ENCODE measurements at places on chromosomes 3 and 15.

- no peak for DNase-seq
Observed at GRCh38 chr15:100350434-100351226, 8.9 kb upstream of the ADAMTS17 start.

GRCh38 chr3:21942328-21942727 lies 191.3 kb upstream of the ZNF385D start:
- no peak for DNase-seq

GRCh38 chr3:98744283-98744682 lies 18.9 kb upstream of the ST3GAL6 start:
- no peak for DNase-seq

GRCh38 chr3:7876741-7877297 lies 624.8 kb upstream of the LMCD1 start:
- no peak for DNase-seq

DNA sequence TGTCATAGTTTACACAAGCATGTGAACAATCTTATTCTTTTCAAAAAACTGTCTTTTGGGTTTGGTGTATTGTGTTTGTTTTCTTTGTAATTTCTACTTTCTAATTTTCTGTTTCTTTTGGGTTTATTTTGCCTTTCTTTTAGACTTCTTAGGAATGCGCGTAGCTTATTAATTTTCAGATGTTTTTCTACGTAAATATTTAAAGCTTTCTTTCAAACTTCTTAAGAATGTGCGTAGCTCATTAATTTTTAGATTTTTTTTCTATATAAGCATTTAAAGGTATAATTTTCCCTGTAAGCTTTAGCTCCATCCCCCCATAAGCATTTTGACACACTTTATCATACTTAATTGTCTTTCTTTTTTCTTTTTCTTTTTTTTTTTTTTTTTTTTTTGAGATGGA lies 55.2 kb downstream of the RAD54L2 start:
- DNase-seq = no peak

DNA sequence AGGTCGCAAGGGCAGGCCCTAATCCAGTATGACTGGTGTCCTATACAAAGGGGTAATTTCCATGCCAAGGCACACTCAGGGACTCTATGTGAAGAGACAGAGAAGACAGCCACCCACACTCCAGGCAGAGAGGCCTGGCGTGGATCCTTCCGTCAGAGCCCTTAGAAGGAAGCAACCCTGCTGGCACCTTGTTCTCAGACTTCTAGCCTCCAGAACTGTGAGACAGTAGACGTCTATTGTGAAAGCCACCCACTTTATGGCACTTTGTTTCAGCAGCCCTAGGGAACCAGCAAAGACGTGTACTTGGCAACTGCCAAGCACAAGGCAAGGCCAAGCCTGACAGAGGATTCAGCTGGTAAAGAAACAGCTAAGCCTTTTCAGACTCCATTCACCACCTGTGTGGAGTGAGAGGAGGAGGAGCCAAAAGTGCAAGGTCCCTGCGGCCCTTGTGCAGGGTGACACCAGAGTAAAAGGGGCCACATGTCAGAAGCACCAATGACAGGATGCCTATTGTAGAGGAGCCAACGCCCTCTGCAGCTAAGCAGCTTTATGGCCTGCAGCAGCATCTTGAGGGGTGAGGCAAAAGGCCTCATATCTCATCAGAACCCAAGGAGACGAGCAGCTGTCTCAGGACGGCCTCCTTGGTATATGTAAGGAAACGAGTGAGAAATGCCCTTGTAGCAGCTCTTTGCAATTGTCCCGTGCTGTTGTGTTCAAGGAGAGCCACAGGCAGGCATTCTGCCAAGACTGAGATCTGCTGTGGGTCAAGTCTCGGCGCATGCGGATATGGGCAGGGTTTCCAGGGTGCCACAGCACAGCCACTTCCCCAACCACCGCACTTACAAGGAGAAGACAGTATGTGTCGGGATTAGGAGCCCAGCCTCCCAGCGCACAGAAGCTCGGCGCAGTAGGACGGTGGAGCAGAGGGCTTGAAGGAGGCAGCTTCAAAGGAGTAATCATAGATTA lies 121.5 kb upstream of the LIPC start:
- no peak for DNase-seq

DNA sequence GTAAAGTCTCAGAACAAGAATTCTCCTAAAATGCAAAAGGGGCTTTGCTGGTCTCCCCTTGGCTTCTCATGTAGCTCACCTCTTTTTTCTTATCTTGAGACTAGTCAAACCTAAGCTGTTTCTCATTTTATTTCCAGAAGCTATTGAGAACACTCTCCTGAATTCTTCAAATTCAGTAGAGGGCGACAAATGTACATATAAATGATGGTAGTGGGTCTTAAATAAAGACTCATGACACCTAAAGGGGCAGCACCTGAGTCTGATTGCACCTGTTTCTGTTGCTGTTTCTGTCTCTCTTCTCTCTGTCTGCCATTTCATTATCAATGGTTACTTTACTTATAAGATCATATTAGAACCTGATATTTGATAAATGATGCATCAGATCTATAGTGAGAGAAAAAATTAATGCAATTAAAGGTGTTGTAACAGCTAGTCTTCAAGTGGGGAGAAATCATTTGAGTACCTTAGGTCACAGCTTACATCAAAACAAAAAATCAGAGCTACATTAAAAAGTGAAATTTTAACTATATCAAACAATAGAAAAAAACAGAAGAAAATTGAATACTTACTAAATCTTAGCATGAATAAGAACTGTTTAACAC lies 7.0 kb downstream of the ADIPOQ start:
- peak; percentile 35 for DNase-seq

DNA sequence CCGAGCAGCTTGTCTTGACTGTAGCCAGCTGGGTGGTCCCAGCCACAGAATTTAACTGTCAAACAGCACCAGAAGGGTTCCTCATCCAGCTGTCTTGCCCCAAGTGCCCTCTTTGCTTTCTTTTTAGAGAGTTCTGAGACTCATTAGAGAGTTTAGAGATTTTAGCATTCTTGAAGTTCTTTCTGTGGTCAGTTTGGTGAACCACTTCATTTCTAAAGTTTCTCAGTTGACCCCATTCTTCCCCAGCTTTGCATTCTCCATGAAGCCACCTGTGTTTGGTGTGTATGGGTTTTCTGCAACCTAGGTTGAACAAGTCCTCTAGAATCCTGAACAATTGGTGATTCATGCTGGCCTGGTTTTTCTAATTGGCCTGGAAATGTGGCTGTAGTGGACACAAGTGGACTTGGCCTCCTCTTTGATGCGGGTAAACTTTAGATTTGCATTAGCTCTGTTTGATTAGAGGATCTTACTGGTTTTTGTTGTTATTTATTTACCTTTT lies 33.7 kb downstream of the FLNB start:
- DNase-seq = peak; percentile 48

- DNase-seq = no peak
Observed at GRCh38 chr3:132550579-132551305, 46.3 kb upstream of the ACKR4 start.

DNA sequence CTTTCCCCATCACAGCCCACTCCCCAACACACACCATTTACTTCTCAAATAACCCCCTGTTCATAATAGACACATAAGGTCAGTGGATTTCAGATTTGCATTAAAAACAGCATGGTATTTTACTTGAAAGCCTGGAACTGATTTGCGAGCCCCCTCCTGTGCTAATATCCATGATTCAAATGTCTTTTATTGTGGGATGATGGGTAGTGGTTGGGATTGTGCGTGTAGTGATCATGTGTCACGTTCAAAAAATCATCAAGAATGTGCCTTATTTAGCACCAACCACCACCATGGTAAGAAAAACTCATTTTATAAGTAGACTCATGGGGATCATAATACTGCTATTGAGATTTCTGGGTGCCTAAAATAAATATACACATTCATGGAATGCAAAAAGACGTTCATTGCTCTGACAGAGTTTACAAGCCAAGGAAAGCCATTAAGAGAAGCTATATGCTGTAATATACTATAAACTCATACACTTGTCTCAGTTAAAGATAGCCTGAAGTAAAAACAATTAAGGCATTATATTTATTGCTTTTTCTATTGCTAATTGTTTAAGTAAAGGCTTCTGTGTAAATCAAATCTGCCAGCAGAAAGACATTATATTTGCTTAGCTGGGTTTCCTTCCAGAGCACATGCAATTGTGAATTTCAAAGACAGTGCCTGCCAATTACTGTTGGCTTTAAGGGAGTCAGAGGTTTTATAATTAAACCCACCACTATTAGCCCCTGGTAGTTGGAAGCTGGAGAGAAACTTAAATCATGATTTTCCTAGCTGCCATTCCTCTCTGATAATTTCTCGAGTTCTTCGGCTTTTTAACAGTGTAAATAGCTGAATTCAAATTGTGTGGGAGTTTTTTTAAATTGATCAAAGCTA lies 4.0 kb downstream of the TRAT1 start:
- DNase-seq = no peak

DNA sequence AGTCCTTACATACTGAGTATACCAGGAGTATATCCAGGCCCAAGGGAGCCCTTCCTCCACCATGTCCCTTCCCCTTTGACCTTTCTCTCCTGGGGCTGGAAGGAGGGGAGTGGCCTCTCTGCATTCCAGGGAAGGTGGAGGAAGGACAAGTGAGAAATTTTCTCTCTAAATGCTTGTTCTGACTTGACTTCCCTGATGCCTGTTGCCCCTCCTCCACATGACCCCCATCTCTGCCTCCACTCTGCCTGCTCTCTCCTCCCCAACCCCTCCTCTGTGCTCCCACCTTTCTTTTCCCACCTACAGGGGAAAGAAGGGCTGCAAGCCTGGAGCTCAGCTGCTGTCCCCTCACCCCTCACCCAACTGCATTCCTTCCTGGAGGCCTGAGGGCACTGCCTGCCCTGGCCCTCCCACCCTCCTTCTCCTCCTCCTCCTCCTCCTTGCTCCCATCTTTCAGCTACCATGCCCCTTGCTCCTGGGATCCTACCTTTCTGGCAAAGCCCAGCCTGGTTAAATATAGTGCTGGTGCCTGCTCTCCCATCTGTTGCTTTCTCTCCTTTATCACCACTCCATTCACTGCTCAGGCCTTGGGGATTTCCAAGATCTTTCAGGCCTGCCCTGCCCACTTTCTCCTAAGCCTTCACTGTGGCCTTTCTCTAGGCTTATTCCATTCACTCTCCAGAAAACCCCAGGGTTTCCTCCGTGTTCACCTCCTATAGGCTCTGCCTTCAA lies 8.5 kb upstream of the DAG1 start:
- DNase-seq = no peak

DNA sequence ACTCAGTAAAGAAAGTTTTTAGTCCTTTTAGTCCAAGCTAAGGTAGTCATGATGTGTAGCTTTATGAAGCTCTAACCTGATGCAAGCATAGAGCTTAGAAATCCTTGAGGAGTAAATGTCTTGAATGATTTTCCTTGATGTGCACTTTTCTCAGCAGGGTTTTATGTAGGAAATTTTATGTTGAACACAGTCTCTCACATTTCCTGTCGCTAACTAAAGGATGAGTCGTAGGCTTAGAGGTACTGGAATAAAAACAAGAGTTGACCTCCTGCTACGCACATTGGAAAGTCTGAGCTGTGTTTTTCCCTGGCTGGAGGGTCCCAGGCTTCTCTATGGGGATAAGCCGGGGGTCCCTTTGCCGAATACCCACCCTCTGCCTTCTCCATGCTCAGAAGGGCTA lies 34.7 kb upstream of the ZPLD1 start:
- no peak for DNase-seq

DNA sequence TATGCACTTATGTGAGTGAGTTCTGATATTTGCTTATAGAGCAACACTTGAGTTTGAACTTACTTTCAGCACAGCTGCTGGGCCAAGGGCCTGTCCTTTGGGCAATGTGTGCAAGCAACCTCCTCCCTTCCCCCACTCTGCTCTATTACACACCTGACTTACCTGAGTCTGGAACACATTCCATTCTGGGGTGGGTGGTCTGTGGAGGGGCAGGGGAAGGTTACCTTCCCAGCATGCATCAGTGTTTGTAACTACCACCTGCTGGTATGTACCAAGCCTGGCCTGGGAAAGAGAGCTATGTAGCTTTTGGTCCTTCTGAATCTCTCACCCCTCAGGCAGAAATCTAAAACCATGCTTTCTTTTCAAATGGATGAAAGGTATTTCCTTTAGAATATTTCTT lies 103.0 kb downstream of the ISL2 start:
- no peak for DNase-seq

Data from GM19239 (cell line).